Heart right ventricle (tissue), 16 donors: ENCODE measurements at places on chromosomes 4 and X. TPM values are rescaled to one million over a fixed set of nuclear protein-coding genes. Genes with fewer than 3 reads are reported as not detected.

Gene OTC
- 0.38 TPM for total RNA-seq

GRCh38 chr4:43113196-43113595 is 220.7 kb downstream of the GRXCR1 start:
- no peak for DNase-seq

DNA sequence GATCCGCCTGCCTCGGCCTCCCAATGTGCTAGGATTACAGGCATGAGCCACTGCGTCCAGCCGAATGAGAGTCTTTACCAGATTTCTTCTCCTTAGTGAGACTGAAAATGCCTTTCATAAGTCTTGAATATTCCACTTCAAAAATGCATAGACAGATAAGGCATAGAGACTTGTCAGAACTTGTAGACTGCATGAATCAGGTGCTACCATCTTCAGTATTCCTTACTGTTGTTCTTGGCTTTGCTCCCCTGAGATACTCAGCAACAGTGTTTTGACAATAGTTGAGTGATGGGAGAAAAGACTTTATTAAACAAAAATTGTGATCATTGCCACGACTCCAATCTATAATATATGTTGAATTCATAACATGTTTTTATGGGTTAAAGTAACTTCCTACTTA is 11.0 kb downstream of the TKTL2 start:
- no peak for DNase-seq

DNA sequence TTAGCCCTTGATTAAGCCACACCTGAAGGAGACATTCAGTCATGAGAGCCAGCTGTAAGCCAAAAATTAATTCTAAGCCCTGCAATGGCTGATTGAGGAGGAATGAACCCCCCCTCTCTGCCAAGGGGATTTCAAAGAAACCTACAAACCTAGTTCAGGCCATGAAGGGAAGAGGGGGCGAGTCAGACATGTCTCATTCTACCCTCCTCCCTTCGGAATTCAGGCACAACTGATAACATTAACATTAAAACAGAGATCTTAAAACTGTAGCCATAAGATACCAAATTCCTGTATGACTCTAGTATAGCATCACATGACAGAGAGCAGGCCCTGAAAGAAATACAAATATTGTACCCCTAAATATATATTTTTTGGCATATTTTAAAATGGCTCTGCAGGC is 40.4 kb upstream of the AFAP1 start:
- DNase-seq = no peak

- DNase-seq = no peak
These were observed 109.2 kb downstream of the ARHGAP10 start for GRCh38 chr4:147840838-147841738.

GRCh38 chr4:53120778-53121177 is 245.1 kb downstream of the SCFD2 start:
- no peak for DNase-seq

DNA sequence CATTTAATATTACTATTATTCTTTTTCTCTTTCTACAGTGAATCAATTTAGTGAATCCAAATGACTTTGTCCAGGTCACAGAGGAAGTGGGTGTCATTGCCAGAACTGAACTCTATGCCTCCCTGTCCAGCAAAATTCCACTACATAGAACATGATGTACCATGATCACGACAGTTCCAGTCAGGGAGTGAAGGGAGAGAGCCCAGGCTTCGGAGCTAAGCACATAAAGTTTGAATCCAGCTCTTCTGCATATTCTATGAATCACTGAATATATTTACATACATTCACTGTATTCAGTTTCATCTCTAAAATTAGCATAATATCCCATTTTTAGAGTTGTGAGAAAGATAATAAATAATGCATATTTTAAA is 17.4 kb downstream of the ARHGEF38 start:
- no peak for DNase-seq

Gene CFP
- total RNA-seq = 5.7 TPM

DNA sequence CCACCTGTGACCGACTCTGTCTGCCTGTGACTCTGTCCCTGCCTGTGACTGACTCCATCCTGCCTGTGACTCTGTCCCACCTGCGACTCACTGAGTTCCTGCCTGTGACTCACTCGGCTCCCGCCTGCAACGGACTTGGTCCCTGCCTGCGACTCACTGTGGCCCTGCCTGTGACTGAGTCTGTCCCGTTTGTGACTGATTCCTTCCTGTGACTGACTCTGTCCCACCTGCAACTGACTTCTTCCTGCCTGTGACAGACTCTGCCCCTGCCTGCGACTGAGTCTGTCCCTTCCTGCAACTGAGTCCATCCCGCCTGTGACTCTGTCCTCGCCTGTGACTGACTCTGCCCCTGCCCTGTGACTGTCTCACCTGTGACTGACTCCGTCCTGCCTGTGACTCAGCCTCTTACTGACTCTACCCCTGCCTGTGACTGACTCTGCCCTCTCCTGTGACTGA is 9.6 kb upstream of the UVSSA start:
- no peak for DNase-seq

Gene XPNPEP2
- total RNA-seq = 0.67 TPM
